ENCODE measurements at places on chromosomes 16 and 17.

DNA sequence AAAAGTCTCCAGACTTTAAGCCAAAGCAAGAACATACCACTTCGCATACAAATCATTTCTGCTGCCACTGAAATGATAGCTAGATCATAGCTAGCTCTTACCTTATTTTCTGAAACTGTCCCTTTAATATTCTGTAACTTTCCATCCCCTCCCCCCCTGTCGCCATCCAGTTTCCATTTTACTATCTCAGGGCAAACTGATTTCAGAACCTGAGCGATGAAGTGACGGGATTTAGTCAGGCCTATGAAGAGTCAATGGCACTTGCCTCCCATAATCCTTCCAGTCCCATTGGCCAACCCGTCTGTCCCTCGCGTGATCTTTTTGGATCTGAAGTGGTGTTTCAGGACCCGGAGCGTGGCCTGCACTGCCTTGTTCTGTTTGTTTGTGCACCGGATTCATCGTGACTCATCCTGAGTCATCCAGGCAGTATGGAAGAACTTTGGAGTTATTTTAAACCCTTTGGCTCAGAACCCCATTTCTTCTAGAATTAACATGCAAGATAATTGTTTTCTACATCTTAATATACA lies 199.8 kb upstream of the CHMP6 start:
- DNase-seq, result peak; percentile 91

GRCh38 chr17:81926451-81927151 lies 934 bp downstream of the MAFG start:
- DNase-seq, result peak; percentile 92

- DNase-seq, result no peak
Measured at GRCh38 chr17:3475251-3475685, 529 bp upstream of the ASPA start.

- peak; percentile 17 for DNase-seq
Measured at GRCh38 chr16:24010440-24011089, 174.8 kb downstream of the PRKCB start.

DNA sequence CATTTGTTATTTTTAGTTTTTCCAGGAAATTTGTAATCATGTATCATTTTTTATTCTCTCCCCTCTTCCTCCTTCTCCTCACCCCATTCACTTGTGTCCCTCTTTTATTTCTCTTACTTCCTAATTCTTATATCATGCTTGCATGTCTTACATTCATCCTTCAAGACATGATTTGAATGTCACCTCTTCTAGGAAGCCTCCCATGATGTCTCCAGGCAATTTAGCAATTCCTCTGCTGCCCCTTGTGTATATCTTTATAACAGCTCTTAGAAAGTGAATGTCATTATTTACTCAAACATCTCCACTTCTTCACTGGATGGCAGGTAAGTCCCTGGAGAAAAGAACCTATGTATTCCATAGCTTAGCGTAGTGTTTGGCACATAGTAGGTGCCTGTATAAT lies 7.8 kb downstream of the HNF1B start:
- no peak for DNase-seq

DNA sequence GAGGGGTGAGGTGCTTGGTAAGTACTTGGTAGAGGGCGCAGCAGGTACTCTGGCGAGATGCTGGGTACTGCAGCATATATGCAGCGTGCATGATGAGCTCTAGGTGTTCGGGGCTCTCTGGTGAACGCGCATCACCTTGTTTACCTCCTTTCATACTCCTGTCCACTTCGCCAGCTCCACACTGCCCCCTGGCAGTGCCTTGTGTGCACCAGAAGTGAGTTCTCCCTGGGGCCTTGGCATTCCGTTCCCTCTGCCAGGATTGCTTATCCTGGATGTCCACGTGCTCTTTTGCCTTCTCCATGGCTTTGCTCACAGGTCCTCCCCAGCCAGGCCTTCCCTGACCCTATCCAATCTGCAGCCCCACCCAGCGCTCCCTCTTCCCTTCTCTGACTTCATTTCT lies 154.2 kb downstream of the MRM1 start:
- DNase-seq, result no peak

- no peak for DNase-seq
Measured at GRCh38 chr16:57529391-57530103, 6.8 kb downstream of the CCDC102A start.

GRCh38 chr17:82924812-82925211 lies 85.0 kb upstream of the ZNF750 start:
- no peak for DNase-seq

DNA sequence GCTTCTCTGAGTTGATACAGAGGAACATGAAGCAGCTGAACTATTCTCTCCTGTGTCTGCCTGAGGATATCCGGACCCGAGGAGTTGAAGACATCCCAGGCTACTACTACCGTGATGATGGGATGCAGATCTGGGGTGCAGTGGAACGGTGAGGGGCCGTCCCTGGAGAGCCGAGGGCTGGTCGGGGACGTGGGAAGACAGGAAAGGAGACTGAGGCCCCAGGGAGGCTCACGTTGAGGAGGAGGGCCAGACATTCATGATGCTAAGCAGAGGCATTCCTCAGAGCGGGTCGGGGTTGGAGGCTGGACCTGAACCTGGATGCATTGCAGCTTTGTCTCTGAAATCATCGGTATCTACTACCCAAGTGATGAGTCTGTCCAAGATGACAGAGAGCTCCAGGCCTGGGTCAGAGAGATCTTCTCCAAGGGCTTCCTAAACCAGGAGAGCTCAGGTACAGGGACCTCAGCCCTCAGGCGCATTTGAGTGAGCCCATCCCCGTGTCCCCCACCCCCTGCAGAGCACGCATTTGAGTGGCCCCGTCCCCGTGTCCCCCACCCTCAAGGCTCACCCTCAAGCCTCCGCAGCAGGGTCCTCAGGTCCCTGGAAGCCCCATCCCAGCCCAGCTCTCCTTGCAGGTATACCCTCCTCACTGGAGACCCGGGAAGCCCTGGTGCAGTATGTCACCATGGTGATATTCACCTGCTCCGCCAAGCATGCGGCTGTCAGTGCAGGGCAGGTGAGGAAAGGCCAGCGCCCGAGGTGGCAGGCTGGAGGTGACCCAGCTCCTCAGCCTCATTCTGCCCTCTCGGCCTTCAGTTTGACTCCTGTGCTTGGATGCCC lies 8.3 kb downstream of the ALOX15B start:
- no peak for DNase-seq

DNA sequence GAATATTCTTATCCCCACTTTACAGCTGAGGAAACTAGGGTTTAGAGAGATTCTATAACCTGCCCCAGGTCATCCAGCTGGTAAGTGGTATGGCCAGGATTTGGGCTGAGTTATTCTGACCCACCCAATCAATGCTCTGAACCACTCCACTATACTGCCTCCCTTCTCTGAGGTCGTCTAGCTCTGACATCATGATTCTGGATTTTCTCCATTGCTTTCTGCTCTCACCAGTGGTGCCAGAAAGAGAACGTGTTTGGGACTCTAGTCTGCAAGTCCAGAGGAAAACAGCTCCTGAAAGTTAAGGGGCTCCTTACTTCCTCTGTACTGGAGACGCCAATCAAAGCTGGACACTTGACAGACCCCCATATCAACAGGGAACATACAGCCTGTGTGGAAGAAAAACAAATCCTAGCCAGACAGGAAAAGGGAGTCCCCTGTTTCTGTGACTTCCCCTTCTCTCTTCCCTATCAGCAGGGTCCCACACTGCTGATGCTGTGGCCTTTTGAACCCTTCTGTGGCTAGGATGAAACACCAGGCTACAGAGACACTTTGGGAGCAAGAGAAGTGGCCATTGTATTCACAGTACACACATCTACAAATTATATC lies 6.0 kb upstream of the EZH1 start:
- DNase-seq, result no peak

GRCh38 chr16:70589998-70590471 lies 56.3 kb upstream of the IL34 start:
- DNase-seq, result no peak

DNA sequence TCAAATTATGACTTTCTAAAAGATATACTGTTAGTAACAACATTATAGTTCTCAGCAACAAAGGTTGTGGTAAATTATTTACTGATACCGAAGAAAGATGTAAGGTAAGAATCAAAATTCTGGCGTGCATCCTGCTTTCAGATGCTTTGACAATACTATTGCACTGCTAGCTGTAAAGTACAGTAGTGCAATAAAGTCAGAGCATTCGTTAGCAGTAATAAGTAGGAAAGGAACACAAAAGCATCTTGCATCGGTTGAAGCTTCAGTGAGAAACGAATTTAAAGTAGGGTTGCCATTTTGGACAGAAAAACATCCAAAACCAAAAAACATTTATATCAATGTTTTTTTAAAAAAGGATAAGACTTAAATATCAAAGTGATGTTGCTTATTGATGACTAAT lies 4.0 kb downstream of the SKA2 start:
- DNase-seq, result no peak

DNA sequence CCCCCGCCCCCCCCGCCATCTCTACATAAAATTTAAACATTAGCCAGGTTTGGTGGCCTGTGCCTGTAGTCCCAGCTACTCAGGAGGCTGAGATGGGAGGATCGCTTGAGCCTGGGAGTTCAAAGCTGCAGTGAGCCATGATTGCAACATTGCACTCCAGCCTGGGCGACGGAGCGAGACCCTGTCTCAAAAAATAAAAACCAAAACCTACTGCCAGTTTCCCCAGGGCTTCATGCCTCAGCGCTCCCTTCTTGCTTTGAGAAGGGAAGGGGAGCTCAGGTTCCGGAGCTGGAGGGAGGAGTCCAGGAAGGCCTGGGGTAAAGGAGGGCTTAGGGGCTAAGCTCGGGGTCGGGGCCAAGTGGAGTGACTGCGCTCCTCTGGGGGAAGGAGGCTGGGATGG lies 20.5 kb downstream of the PLCD3 start:
- DNase-seq, result no peak

DNA sequence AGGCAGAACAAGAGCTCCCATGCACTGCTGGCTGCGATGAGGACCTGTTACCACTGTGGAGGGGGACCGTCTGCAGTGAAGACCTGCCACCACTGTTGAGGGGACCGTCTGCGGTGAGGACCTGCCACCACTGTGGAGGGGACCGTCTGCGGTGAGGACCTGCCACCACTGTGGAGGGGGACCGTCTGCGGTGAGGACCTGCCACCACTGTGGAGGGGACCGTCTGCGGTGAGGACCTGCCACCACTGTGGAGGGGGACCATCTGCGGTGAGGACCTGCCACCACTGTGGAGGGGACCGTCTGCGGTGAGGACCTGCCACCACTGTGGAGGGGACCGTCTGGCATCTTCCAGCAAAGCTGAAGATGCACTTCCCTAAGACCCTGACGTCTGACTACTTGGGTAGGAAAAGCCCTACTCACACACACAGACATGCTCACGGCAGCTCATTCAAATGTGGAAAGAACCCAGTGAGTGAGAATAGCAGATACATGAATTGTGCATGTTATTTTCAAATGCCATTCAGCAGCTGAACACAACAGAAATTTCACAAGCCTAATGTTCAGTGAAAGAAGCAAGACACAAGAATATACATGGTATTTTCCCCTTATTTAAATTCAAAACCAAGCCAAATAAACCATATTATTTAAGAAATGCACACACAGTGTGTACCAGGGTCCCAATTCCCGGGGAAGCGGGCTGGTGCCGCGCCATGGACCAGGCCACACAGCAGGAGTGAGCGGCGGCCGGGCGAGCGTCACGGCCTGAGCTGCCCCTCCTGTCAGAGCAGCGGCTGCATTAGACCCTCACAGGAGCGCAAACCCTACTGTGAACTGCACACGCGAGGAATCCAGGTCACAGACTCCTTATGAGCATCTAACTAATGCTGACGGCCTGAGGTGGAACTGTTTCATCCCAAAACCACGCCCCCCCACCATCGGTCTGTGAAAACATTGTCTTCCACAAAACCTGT lies 64.2 kb upstream of the METRNL start:
- DNase-seq, result no peak

DNA sequence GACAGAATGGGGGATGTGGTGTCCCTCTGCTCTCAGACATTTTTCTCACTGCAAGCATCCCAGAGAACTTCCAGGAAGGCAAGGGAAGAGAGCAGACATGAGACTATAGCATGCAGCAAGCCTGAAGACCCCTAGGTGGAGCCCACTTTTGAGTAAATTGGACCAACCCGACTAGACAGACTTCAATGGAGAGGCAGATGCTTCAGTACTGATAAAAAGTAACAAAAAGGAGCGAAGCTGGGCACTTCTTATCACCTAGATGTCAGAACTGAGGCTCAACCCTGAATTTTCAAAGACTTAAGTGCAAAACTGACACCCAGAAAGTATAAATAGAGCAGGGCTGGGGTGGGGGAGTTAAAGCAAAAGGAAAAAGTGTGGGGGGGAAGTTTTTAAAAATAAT lies 130.8 kb downstream of the PMP22 start:
- DNase-seq, result no peak

- DNase-seq, result peak; percentile 83
Measured at GRCh38 chr16:15507301-15507958, 73.0 kb downstream of the BMERB1 start.

DNA sequence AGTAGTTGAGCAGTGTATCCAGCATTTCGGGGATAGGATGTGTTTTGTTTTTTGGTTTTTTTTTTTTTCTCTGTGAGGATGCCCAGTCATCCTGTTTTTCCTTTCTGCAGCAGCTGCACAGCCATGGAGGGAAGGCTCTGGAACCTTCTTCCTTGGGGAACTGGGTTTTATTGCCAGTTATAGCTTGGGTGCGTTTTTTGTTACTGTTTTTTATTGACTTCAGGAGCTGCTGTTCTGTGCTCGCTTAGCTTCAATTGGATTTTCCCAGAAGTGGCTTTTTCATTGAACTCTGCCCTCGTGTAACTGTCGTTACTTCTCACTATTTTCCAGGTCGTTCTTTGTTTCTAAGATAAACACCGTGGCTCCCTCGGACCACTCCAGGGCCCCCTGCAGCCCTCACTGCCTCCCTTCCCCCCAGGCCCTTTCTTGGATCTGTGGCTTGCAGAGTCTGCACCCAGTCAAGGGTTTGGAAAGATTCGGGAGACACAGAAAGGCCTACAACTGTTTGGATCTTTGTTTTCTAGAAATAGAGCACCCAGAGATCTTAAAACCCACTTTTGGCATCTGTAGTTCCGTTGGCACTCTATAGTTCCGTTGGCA lies 119.7 kb upstream of the CACNG5 start:
- no peak for DNase-seq

DNA sequence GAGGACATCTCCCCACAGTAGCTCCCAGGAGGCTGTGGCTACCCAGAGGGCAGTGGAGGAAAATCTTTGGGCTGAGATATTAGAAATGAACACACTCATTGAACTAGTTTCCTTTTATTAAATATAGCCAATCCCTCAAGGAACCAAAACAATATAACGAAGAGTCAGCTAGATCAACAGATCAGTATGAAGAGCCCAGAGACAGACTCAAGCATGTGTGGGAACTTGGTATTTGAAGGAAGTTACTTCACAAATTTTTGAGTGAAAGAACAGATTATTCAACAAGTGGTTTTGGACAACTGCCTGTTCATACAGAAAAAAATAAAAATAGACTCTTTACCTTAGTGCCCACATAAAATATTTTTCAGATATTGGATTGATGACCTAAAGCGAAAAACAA lies 183.6 kb upstream of the PMFBP1 start:
- DNase-seq, result no peak

- peak; percentile 97 for DNase-seq
Measured at GRCh38 chr17:41812381-41813151, at the start of gene FKBP10. TSS of gene FKBP10 (plus strand) at chr17:41813004. CDS start at chr17:41813035, 31 bp downstream.

GRCh38 chr17:80857756-80858171 lies 133.9 kb upstream of the CHMP6 start:
- DNase-seq, result no peak

- DNase-seq, result peak; percentile 6
Measured at GRCh38 chr17:58307468-58308172, 21.0 kb downstream of the TSPOAP1 start.
